Suppressor macrophage (primary cell): ENCODE measurements at places on chromosomes 12 and 14.

DNA sequence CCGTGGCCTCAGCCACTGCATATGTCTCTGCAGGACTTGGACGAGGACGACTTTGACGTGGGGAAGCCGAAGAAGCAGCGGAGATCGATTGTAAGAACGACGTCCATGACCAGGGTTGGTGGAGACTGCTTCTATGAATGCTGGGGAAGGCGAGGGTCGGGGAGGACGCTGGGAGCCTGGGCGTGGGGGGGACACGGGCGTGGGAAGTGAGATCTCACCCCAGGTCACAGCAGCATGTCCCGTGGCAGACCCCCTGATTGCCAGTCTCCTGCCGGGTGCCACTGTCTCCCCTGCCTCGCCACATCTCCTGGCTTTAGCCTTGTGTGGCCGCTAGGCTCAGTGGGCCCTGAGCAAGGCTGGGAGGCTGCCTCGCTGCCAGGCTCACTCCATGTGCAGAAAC lies 29.9 kb upstream of the TEX22 start:
- DNase-seq = no peak

- no peak for DNase-seq
Measured at GRCh38 chr12:87807086-87807485, 222.1 kb downstream of the C12orf50 start.

DNA sequence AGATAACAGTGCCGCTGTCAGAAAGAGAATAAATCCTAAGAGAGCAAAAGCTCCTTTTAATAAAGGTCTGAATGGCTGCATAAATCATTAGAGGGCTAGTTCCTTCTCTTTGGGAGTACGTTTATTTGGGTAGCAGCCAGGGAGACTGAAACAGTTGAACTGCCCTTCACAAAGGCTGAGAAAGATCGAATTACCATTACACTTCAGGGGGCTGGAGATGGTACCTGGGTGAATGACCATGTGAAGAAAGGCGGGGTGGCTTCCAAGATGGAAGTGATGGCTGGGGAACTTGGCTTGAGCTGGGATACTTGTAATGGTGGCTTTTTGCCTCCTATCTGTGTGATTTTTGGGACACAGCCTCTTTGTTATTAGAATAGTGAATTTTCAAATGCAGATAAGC lies 1.7 kb upstream of the FGD4 start:
- DNase-seq = no peak

GRCh38 chr14:78967111-78967809 lies 797.1 kb downstream of the NRXN3 start:
- DNase-seq = no peak
